ENCODE measurements at places on chromosomes 13 and 19.

GRCh38 chr13:59542303-59542702 lies 621.4 kb downstream of the DIAPH3 start:
- DNase-seq: no peak

- DNase-seq: no peak
These were observed 1.7 kb downstream of the ZNF160 start for GRCh38 chr19:53101518-53101917.

DNA sequence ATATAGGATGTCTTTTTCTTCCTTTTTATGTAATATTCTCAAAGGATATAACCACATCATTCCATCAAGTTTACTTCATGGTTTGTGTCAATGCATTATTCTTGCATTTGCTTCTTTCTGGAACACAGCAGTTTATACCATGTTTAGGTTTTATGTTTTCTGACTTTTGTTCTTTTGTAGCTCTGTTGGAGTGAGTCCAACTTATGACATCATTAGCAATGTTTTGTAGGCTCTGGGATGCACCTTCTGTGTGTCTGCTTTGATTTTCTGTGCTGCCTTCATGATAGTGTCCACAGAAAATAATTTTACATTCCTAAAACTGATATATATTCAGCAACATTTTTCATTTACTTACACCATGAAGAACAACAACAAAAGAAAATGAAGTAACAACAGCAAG lies 68.9 kb downstream of the SHISA2 start:
- no peak for DNase-seq

- no peak for DNase-seq
These were observed 4.9 kb downstream of the SSC5D start for GRCh38 chr19:55493052-55493644.

- no peak for DNase-seq
These were observed 12.5 kb downstream of the ARRDC2 start for GRCh38 chr19:18020212-18021085.

DNA sequence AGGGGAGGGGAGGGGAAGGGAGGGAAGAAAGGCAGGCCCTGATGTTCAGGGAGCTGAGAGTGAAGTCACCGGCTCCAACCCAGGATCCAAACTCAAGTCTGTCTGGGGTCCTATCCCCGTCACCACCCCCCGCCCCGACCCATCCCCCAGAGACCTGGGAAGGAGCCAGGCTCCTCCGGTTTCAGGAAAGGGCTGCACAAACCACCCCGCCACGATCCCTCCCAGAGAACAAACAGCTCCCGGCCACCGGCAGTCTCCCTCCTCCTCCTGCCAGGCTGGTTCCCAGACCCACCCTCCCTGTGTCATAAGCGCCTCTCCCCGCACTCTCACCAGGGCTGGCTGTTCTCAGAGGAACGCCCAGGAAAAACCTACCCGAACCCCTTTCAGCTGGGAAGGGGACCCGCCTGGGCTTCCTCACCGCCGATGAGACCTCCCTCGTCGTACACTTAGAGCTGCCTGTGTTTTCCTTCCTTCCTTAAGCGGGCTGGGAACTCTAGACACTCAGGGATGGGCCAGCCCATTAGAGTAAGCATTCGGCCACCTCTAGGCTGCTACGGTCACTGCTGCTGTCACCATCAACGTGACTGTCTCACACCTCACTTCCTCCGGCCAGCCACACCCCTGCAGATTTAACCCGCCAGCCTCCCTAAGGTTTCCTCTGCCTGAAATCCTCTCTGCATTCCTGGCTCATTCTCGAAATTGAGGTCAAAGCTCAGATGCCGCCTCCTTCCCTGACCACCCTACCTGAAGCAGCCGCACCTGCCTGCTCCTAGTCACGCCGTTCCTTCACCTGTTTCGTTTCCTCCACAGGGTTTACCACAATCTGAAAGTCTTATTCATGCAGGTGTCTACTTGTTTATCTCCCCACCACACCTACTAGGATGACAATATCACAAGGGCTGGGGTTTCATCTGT lies 6.3 kb upstream of the RDH13 start:
- no peak for DNase-seq

GRCh38 chr13:23678795-23679194 lies 108.6 kb downstream of the TNFRSF19 start:
- DNase-seq: no peak

GRCh38 chr13:66640231-66640630 lies 589.9 kb downstream of the PCDH9 start:
- no peak for DNase-seq

- DNase-seq: no peak
These were observed 333.5 kb downstream of the TSHZ3 start for GRCh38 chr19:31015778-31016177.

GRCh38 chr13:98303858-98304257 lies 126.8 kb upstream of the RNF113B start:
- no peak for DNase-seq

DNA sequence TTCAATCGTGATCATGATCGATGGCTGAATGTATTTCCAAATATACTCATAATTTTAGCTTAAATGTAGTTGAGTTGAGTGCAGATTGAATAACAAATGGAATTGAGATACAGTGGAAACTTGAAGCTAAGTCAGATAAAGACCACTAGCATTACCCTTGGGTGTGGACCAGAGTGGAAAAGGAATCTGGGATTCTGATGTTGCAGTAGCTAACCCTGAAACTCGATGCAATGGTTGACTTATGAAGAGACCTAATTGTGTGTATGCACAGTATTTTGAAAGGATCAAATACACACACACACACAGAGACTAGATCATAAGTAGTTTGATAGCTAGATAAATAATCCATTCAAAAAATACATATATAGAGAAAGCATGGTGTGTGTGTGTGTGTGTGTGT lies 135.8 kb downstream of the RXFP2 start:
- no peak for DNase-seq

- DNase-seq: no peak
These were observed 11.7 kb downstream of the SKA3 start for GRCh38 chr13:21164631-21165030.

DNA sequence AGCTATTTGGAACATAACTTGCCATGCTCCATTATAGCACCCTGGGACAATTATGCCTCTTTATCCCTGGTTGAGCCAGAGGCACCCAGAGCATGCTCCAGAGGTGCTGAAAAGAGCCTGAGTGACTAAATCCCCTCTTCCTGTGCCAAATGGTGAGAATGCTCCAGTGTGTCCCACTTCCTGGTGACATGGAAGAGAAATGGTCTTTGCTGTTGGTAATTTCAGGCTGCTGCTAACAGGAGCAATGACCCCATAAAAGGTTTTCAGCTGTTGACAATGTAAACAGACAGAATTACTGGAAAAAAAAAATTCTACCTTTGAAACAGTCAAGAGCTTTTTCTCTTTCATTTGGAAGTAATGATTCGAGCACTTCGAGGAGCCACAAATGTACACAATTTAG lies 341.8 kb downstream of the FGF9 start:
- DNase-seq: no peak

DNA sequence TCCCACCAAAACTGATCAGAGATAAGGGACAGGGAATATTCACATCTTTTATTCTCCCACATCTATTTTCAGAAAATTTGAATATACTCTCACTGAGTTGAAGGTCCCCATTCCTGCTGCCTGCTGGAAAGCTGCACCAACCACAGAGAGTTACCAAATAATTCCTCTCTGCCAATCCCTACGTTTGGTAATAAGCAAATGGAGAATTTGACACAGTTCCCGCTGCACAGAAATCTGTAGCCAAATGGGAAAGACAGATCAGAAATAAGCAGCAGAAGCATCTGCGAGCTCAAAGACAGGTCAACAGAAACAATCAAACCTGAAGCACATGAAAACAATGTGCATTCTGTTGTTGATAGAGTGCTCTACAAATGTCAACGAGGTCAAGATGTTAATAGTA lies 9.9 kb downstream of the ZNF112 start:
- DNase-seq: peak; percentile 45

- no peak for DNase-seq
These were observed 41.8 kb downstream of the EFNB2 start for GRCh38 chr13:106493533-106494220.

GRCh38 chr13:79621902-79622301 lies 140.9 kb downstream of the NDFIP2 start:
- DNase-seq: no peak
